Calu3 (cell line): ENCODE measurements at places on chromosomes 5 and 9.

GRCh38 chr5:127564002-127564769 is 46.7 kb downstream of the PRRC1 start:
- H3K27ac ChIP-seq = no peak overlapping the region
- peaks cover 8% of the 10 kb centered on the region for H3K27me3 ChIP-seq
- peak; percentile 73 for DNase-seq
- peaks cover under 1% of the 10 kb centered on the region for H3K36me3 ChIP-seq

GRCh38 chr9:96245399-96245798 is 56.6 kb downstream of the HSD17B3 start:
- H3K27ac ChIP-seq = no peak overlapping the region
- no peak for DNase-seq
- no peaks in the 10 kb centered on the region for H3K36me3 ChIP-seq
- no peak overlapping the region for H3K4me3 ChIP-seq

GRCh38 chr5:87432460-87432859 is 19.7 kb upstream of the CCNH start:
- no peak overlapping the region for H3K4me3 ChIP-seq
- no peaks in the 10 kb centered on the region for H3K36me3 ChIP-seq
- no peaks in the 10 kb centered on the region for H3K27me3 ChIP-seq
- no peak overlapping the region for H3K27ac ChIP-seq
- H3K4me1 ChIP-seq = peaks cover 10% of the 10 kb centered on the region

DNA sequence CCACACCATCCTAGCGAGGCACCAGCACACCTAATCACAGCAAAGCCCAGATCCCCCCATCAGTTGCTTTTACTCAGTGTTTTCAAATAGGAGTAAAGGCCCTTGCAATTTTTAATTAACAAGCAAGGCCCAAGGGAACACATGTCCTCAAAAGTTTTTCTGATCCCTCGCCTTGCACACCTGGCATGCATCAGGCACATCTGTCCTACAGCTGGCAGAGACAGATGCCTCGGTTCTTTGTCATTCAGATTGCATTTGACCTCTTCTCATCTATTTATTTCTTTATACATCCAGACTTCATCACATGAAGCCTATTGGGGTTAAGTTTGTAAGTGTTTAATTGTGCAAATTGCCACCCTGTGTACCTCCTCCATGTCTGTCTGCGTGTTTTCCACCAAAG is 241.4 kb downstream of the MARCHF11 start:
- H3K4me1 ChIP-seq = no peaks in the 10 kb centered on the region
- H3K36me3 ChIP-seq = no peaks in the 10 kb centered on the region
- no peak for DNase-seq
- no peaks in the 10 kb centered on the region for H3K27me3 ChIP-seq
- no peak overlapping the region for H3K4me3 ChIP-seq

- H3K36me3 ChIP-seq = no peaks in the 10 kb centered on the region
- no peaks in the 10 kb centered on the region for H3K4me1 ChIP-seq
- no peak overlapping the region for H3K27ac ChIP-seq
- DNase-seq = no peak
- H3K27me3 ChIP-seq = no peaks in the 10 kb centered on the region
- no peak overlapping the region for H3K4me3 ChIP-seq
Measured at GRCh38 chr5:74095871-74096270, 469.9 kb downstream of the ARHGEF28 start.

DNA sequence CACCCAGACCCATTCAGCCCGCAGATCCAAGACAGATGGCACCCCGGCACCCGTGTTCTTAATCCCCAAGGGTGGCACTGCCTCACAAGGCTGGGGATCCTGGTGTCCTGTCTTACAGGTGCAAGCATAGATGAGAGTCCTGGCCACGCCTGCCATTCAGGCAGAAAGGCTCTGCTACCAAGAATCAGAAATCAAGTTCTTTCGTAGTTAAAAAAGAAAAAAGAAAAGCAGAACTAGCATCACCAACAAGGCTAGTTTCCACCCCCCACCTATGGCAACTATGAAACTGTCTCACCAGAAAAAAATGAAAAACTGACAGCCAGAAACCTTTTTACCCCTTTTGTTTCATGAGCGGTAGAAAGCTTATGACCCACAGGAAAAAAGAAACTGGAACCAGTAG is 170.4 kb downstream of the SYK start:
- H3K4me1 ChIP-seq = no peaks in the 10 kb centered on the region
- H3K27me3 ChIP-seq = peaks cover 14% of the 10 kb centered on the region
- H3K36me3 ChIP-seq = no peaks in the 10 kb centered on the region
- no peak overlapping the region for H3K27ac ChIP-seq
- no peak overlapping the region for H3K4me3 ChIP-seq

DNA sequence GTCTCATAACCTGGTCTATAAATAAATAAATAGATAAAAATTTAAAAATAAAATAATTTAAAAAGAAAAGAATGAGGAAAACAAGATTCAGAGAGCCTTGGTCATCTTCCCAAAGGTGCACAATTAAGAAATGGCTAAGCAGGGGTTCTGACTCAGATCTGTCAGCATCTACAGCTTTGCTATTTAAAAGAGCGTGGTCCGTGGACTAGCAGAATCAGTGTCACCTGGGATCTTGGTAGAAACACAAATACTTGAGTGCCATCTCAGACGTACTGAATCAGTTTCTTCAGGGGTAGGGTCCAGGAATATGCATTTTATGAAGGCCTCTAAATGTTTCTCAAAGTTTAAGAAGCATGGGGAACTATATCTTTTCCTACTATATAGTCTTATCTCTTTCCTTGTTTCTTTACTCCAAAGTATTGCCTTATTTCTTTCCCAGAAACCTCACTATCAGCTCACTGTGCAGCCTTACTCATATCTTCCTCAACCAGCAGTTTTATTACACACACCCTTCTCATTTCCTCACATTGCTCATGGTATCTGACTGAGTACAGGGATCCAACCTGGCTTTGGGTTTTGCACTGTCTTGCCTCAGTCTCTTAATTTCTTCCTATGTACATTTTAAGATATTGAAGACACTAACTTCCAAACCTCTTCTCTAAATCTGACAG is 58.6 kb downstream of the TMC1 start:
- H3K4me3 ChIP-seq = no peak overlapping the region
- H3K4me1 ChIP-seq = peaks cover 57% of the 10 kb centered on the region
- peak overlapping the region; percentile 48 for H3K27ac ChIP-seq
- DNase-seq = no peak

GRCh38 chr9:129102791-129103594 is 7.6 kb downstream of the CRAT start:
- no peaks in the 10 kb centered on the region for H3K4me1 ChIP-seq
- H3K4me3 ChIP-seq = no peak overlapping the region
- DNase-seq = peak; percentile 50
- no peaks in the 10 kb centered on the region for H3K27me3 ChIP-seq

- no peak overlapping the region for H3K4me3 ChIP-seq
- H3K36me3 ChIP-seq = no peaks in the 10 kb centered on the region
- H3K27ac ChIP-seq = no peak overlapping the region
- H3K27me3 ChIP-seq = no peaks in the 10 kb centered on the region
Measured at GRCh38 chr9:98373609-98374008, 118.2 kb upstream of the TBC1D2 start.

GRCh38 chr5:15377573-15378340 is 122.2 kb upstream of the FBXL7 start:
- H3K36me3 ChIP-seq = no peaks in the 10 kb centered on the region
- H3K27me3 ChIP-seq = no peaks in the 10 kb centered on the region
- no peak overlapping the region for H3K4me3 ChIP-seq
- no peak for DNase-seq
- H3K27ac ChIP-seq = no peak overlapping the region

DNA sequence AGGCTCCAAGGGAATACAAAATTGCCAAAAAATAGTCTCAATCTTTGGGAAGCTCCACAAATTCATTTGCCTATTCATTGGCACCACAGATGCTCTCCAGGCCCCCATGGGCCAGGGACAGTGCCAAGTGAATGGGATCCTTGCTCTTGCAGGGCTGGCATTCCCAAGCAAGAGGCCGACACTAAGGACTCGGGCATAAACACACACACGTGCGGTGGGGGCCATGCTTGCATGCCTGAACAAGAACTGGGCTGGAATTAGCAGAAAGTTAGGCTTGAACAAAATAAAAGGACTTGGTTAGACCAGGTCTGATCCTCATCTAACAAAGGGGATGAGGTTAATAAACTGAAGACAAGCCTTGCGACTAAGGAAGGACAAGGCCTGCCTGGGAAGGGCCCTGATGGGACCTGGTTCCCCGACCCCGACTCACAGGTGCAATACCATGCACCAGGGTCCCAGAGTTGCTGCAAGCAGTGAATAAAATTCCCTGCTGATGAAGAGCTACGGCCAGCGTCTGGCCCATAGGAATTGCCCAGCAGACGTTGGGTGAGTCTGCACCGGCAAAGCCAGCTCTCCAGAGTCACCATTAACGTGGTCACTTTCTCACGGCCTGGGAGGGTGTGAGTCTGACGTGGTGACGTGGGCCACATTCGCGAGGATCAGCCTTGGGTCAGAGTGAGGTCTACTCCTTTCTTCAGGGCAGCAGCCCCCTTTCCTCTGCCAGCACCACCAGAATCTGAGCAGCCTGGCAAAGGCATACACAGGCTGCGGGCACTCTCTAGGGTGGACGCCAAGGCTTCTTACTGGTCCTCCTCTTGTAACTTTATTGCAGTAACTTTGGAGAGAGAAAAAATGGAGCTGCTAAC is 77.4 kb upstream of the FCN1 start:
- no peak for DNase-seq
- no peaks in the 10 kb centered on the region for H3K36me3 ChIP-seq
- H3K4me1 ChIP-seq = no peaks in the 10 kb centered on the region
- H3K27ac ChIP-seq = no peak overlapping the region
- H3K4me3 ChIP-seq = no peak overlapping the region
- H3K27me3 ChIP-seq = no peaks in the 10 kb centered on the region
